ENCODE measurements at places on chromosomes 5 and 9.
A peak's percentile ranks its signal among the peaks of the same experiment; 100 is the strongest.

DNA sequence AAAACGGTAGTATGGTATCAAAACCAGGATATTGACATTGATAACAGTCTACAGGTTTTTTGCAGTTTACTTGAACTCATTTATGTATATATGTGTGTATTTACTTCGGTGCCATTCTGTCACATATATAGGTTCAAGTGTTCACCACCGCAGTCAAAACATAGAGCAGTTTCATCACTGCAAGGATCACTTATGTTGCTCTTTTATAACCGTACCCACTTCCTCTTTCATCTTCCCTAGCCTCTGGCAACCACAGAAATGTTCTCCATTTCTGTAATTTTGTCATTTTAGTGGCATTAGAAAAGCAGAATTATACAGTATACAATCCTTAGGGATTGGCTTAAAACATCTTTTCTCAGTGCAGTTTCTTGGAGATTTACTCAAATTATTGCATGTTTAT lies 90.3 kb downstream of the SH3GL2 start:
- no peak for DNase-seq

- DNase-seq = no peak
Observed at GRCh38 chr9:130301483-130302286, 36.1 kb downstream of the HMCN2 start.

GRCh38 chr5:32232441-32233219 lies 58.5 kb upstream of the GOLPH3 start:
- DNase-seq = peak; percentile 74

- DNase-seq = no peak
Observed at GRCh38 chr5:131776450-131776849, 20.4 kb downstream of the FNIP1 start.

GRCh38 chr5:158974775-158975174 lies 124.9 kb downstream of the EBF1 start:
- DNase-seq = no peak

- no peak for DNase-seq
Observed at GRCh38 chr5:1255081-1255561, 29.9 kb downstream of the SLC6A18 start.

All from PC-3 (cell line).